ENCODE measurements at places on chromosomes 1 and 21.

- no peak for DNase-seq
These were observed 3.3 kb upstream of the PKNOX1 start for GRCh38 chr21:42970946-42971653.

GRCh38 chr1:85030536-85030935 lies 17.8 kb downstream of the MCOLN3 start:
- no peak for DNase-seq

GRCh38 chr1:225152061-225152460 lies 222.6 kb downstream of the DNAH14 start:
- DNase-seq, result no peak

GRCh38 chr1:6822530-6823359 lies 37.5 kb downstream of the CAMTA1 start:
- DNase-seq, result no peak

- no peak for DNase-seq
These were observed 5.4 kb downstream of the MEAF6 start for GRCh38 chr1:37509181-37509580.

- DNase-seq, result no peak
These were observed 22.7 kb downstream of the PKNOX1 start for GRCh38 chr21:42997053-42997452.

- DNase-seq, result no peak
These were observed 120.5 kb downstream of the SIK1 start for GRCh38 chr21:43306391-43306790.

GRCh38 chr1:83931658-83932253 lies 67.2 kb downstream of the TTLL7 start:
- DNase-seq, result no peak

- no peak for DNase-seq
These were observed 46.3 kb downstream of the TNNT2 start for GRCh38 chr1:201331166-201331565.

GRCh38 chr1:109794319-109795132 lies 30.8 kb upstream of the EPS8L3 start:
- DNase-seq, result no peak

GRCh38 chr1:169105434-169106094 lies 926 bp upstream of the ATP1B1 start:
- DNase-seq, result peak; percentile 85

DNA sequence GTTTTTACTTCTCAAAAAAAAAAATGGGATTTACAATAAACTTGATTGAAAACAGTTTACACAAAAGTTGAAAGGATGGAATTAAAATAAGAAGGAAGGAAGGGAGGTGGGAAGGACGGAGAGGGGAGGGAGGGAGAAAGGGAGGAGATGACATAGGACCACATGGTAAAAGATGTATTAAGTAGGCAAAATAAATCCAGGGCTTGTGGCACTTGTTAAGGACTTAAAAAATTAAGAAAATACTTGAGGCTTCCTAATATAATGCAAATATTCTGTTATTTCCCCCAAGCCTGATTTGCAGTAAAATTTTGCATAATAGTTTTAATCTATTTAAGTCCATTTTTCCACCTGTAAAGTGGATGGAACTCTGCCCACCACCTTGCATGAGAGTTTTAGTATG lies 27.5 kb downstream of the SLC30A10 start:
- no peak for DNase-seq

DNA sequence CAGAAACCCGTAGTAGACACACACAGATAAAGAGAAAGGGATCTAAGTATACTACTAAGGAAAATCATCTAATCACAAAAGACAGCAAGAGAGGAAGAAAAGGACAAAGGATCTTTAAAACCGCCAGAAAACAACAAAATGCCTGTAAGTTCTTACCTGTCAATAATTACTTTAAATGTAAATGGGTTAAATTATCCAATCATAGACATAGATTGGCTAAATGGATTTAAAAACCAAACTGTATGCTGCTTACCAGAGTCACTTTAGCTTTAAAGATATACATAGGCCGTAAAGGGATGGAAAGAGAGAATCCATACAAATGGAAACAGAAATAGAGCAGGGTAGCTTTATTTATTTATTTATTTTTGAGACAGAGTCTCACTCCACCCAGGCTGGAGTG lies 44.0 kb downstream of the FLVCR1 start:
- no peak for DNase-seq

GRCh38 chr1:235504122-235504493 lies at the start of gene B3GALNT2:
Gene B3GALNT2, minus strand, starts transcription at chr1:235504452. Its CDS starts 200 bp downstream, at chr1:235504252.
- no peak for DNase-seq

DNA sequence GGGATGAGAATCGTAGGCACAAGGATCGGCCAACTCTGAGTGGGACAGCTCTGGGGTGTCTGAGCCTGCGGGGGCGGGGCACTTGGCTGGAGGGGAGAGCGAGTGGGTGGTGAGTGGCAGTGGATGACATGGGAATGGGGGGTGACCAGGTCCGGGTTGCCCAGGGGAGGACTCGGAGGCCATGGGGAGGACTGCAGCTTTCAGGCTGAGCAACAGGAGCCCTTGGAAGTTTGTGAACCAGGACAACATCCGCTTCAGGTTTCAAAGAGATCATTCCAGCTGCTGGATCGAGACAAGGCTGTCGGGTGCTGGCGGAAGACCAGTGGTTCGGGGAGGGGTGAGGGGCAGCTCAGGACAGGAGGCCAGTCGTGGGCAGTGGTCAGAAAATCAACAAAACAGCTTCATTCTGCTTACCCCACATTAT lies 124.4 kb upstream of the IRF2BP2 start:
- DNase-seq, result no peak

DNA sequence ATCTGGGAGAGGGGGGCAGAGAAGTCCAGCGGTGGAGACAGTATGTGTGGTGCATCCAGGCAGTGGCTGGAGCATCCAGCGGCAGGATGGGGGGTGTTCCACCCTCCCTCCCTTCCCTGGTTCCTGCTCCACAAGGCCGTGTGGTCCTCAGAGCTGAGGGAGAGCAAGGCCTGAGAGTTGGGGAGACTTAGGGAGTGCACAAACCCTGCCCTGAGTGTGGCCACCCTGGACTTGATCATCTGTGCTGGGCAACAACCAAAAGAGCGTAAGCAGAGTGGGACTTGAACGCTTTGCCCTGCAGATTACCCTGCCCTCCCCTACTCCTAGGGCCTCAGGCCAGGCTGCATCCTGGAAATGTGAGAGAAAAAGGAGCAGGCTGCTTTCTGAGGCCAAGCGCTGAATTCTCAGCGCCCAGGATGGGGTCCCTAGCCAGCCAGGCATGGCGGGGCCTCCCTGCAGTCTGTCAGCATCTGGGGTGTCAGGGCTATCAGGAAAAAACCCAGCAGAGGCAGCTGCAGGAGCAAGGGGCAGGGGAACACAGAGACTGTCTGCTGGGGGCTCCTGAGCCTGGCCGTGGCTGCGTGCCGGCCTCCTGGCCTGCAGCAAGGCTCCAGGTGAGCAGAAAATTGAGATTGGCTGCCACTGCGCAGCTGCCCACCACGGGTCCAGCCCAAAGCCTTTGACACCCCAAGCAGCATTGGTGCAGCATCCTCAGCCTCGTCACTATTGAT lies 266.2 kb downstream of the NPHP4 start:
- no peak for DNase-seq

- no peak for DNase-seq
These were observed 45.5 kb downstream of the TOR1AIP2 start for GRCh38 chr1:179831852-179832699.

GRCh38 chr1:32361674-32362473 lies 411 bp downstream of the FAM229A start:
- DNase-seq, result peak; percentile 86

- no peak for DNase-seq
These were observed 38.5 kb upstream of the LAX1 start for GRCh38 chr1:203726417-203726867.

DNA sequence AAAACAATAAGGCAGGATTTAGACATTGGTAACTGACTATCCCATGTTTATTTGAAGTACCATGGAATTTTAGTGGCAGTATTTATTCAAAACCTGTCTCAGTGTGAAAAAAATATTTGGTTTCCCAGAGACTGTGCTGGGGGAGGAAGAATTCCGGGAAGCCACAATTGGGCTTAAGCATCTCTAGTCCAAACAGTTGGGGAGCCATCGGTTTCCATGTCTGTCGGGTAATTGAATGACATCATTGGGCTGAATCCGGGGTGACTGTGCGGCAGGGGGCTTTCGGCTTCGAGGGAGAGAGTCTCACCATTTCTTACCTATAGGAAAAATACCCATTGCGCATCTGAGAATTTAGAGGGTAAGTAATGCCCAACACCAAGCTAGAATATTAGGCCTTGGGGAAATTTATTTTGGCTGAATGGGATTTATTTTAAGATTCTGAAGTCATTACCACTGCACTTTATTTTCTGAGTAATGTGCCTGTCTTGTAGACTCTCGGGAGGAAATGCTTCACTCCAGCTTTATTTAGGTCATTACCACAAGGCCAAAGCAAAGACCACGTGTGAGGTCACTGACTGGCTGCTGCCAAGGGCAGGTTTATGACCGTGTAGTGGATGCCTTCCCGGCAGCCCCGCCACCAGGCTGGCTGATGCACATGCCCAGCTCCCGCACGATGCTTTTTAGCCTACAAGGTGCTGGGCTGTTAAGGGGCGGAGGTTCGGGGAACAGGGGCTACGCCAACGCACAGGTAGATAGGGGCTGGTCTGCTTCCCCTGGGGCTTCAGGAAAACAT lies 23.1 kb upstream of the UMODL1 start:
- peak; percentile 19 for DNase-seq

DNA sequence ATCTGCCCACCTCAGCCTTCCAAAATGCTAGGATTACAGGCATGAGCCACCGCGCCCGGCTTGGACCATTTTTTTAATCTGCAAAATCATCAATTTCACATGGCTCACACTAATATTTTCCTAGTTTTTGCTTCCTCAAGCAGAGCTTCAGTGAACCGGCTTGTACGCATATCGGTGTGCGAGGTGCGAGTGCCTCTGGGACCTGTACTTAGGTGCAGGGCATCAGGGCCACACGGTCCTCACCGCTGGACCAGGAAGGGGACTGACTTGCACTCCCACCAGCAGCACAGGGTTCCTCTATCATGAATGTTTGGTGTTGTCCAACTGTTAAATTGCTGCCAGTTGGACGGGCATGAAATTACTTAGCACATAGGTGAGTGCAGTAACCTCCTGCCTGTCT lies 15.4 kb upstream of the SHE start:
- no peak for DNase-seq

- DNase-seq, result no peak
These were observed 215.2 kb downstream of the URB2 start for GRCh38 chr1:229841230-229841629.

DNA sequence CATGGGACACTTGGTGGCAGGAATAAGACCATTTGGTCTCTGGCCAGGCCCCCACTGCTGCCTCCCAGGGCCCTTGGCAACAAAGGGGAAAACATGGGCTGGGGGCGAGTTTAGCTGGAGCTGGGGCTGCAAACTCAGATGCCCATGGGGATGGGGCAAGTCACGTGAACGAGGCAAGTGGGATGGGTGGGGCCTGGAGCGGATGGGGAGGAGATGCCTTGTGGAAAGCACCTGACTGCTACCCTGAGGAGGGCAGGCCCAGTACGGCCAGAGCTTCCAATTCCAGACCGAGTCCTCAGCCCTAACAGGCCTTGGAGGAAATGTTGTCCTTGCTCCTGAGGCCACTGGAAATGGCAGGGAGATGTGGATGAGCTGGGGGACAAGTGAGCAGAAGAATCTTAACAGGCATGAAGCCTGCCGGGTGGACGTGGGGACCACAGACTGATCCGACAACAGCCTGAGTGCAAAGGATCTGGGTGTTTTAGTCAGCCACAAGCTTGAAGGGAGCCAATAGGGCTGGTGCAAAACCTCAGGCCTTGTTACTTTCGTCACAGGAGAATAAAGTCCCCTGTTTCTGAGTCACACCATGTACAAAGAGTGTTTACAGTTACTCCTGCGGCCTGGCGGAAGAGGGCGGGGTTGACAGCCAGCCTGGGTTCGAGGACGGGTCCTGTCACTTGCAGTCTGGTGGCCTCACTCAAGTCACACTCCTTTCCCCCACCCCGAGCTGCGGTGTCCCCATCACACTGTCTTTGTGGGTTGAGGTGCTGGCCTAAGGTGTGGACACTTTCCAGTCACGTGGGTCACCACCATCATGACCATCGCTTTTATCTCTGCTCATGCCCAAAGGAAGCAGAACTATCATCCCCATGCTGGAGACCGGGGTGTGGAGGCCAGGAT lies 19.1 kb downstream of the RUNX3 start:
- DNase-seq, result no peak

GRCh38 chr1:1066403-1067283 lies 7.5 kb downstream of the RNF223 start:
- peak; percentile 50 for DNase-seq

DNA sequence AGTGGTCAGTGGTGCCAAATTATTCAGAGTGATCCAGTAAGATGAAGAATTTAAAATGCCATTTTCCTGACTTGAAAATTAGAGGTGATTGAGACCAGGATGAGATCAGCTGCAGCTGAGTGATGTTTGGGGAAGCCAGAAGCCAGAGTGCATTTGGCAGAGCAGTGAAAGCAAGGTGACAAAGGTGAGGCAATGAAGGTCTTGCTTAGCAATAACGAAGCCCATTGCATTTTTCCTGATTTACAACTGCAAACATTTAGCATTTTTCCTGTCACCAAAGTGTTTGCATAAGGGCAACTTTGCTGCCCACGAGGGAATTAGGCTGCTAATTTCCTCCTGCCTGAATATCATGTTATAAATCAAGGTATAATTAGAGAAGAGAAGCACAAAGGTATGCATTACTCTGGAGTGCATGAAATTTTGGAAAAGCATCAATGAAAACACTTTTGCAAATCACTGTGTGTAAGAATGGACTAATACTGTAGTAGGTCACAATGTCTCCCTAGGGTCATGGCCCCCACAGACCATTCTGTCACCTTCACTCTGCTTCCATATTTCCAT lies 188.2 kb upstream of the LYPLAL1 start:
- no peak for DNase-seq

DNA sequence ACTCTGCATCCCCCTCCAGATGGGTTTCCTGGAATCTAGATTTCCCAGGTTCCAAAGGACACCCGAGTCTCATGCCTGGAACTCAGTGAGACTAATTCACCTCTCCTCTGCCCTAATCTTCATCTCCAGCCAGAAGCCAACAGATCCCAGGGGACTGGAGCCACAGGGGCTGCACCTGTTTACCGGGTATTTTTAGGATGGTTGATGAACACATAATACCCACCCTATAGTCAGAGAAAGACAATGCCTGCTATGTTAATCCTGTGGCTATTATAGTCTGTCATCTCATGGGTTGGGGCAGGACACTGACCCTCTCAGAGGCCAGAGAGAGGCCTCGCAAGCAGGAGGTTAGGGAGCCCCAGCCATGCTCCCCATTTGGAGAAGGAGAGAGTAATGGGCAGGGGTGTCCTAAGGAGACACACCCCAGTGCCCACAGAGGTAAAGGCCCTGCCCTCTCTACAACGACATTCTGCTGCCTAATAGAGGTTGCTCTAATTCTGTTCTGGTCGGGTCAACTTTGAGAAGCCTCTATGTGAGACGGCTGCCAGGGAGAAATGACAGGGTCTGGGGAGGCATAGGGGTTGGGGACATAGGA lies 1.0 kb upstream of the TNNI1 start:
- DNase-seq, result no peak

- no peak for DNase-seq
These were observed 19.8 kb downstream of the ZBTB17 start for GRCh38 chr1:15956150-15956549.

- DNase-seq, result no peak
These were observed 1812.9 kb downstream of the PLA2G4A start for GRCh38 chr1:188641566-188642211.

GRCh38 chr1:41367288-41367642 lies 6.0 kb downstream of the FOXO6 start:
- no peak for DNase-seq
